ENCODE measurements at places on chromosomes 4 and X. TPM values are rescaled to one million over a fixed set of nuclear protein-coding genes. Genes with fewer than 3 reads are reported as not detected.

EPGN gene
- total RNA-seq: not detected

- no peak for DNase-seq
Observed at GRCh38 chrX:11193035-11193469, 81.9 kb downstream of the HCCS start.

DNA sequence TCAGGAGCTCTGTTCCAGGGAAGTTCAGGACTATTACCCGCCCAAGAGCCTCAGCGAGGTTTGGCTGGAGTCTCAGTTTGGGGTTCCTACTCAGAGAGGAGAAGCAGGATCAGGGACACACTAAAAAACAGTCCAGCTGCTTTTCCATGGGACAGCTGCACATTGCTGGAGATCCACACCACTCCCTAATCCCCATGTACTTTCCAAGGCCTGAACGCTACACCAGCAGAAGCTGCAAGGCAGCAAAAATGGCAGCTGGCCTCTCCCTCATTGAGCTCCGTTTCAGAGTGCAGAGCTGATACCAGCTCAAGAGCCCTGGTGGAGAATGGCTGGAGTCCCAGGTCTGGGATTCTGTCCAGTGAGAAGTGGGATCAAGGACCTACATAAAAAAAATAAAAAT lies 551.2 kb upstream of the PABPC5 start:
- no peak for DNase-seq

DNA sequence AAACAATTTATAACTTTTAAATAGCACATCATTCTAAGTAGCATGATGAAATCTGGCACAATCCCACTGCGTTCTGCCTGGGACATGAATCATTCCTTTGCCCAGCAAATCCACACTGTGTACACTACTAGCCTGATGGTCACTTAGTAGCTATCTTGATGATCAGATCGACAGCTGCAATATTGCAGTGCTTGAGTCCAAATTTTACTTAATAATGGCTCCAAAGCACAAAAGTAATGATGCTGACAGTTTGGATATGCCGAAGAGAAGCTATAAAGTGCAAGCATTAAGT lies 86.6 kb upstream of the NPNT start:
- DNase-seq: no peak

NRK gene
- 8.3 TPM for total RNA-seq

DNA sequence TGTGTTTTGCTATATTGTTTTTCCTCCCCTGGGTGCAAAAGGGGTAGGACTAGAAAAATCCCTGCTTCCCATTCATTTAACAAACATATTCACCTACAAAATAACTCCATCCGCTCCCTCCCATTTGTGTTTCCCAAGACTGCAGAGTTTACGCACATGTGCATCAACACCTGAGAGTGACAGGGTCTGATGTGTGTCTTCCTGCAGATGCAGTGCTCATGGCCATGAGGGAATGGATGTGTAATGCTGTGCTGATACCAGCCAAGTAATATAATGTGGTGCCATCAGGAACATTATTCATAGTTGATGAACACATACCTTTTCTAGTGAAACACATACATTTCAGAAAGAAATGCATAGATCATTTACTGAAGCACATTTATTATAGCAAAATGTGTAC lies 83.2 kb downstream of the CXXC4 start:
- DNase-seq: no peak

DNA sequence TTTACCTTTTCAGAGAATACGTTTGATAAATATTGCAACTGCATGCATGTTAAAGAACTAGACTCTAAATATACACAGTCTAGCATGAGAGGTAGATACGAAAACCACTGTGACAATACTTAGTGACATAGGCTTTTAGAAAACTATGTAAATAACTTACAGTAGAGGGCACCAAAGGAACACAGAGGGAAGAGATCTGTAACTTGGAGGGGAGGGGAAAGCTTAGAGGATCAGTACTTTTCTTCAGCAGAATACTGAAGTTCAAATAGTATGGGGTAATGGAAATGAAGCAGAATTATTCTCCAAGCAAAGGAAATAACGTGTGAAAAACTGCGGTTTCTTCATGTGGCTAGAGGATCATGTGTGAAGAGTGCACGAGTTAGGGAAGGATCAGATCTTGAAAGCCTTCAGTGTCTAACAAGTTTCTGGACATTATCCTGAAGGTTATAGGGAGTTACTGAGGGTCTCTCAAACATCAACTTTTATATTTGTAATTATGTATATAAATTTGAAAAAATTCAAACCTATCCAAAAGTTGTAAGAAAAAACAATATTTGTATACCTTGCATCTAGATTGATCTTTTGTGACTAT lies 264.3 kb downstream of the NPFFR2 start:
- no peak for DNase-seq

NALF2 gene
- 16.1 TPM for total RNA-seq

DNA sequence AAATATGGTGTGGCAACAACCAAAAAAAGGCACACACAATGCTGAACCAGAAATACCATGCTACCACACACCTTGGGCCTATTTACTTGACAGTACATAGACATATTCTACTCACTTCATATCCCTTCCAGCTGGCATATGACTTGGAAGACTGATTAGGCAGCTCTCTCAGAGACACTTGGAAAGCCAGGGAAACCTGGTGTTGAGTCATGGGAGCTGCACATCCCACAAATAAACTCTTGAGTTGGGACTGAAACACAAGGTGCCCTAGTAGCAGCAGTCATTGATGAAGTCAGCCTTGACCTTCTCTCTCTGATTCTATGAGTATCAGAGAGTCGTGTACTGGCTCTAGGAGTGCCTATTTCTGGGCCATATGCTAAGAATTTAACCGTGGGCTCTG lies 776.6 kb upstream of the LCORL start:
- no peak for DNase-seq

DNA sequence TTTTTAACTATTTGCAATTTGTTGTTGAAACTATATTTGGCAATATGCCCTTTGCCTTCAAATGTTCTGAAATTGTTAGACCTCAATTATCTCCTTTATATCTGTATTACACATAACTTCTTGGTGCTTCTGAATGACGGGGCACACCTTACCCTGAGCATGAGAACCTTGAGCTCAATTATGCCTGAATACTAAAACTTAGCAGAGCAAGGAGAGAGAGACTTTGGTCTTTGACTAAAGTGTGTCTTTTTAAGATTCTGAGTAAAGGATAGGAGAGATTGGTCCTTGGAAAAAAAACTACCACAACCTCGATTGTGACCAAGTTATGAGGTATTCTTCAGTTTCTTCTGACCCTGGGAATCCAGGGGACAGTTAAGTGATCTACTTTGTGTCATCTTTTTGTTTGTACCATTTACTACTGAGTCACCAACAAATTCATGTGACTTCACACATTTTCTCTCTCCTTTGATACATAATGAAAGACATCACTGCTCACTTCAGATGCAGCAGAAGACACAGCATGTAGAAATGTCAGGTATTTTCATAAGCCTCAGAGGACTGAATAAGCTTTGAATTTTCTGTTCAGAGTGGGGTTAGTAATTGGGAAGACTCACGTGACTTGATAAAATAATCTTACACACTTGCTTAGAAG lies 51.4 kb downstream of the PTTG2 start:
- DNase-seq: no peak

GPC3 gene
- 71.9 TPM for total RNA-seq

DNA sequence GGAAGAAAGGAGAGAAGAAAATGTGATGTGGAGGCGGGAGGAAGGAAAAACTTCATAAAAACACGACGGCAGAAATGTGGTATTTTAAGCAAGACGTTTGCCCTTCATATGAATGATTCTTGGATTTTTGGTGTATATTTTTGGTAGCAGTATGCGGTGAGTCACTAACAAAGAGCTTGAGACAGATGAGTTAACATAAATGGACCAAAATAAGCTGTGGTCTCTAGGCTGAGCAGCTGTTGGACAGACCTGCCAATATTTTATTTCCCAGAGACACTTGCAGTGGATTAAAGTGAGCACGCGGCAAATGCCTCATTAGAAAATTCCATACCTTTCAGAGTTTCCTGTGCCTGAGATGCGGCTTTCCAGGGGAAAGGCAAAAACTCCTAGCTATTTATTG lies 43.1 kb upstream of the RPS6KA3 start:
- no peak for DNase-seq

SSX2B gene
- total RNA-seq: not detected

- DNase-seq: no peak
Observed at GRCh38 chr4:3235030-3235345, 14.0 kb upstream of the MSANTD1 start.

DNA sequence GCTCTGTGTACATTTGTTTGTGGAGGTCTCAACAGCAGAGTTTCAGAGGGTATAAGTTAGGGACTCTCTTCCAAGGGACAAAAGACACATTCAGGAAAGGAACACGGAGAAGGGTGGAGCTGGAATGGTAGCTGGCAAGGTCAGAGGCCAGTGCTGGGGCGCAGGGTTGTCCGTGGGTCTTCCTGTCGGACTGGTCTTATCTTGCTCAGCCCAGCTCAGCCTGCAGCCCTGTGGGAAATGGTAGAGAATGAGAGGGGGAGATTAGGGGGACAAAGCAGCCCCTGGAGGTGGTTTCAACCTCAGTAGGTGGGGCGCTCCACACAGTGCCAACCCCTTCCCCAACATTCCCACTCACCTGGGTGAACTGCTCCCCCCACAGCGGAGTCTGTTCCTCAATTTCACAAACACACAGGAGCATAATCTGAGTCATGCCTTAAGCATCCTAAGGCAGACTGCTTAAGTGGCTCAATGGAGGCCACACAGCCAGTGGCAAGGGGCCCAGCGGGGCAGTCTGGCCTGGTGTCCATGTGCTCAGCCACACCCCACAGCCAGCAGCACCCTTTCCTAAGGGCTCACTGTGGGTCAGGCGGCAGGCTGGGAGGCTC lies 6.9 kb upstream of the HDAC6 start:
- no peak for DNase-seq

STK32B gene
- 2.6 TPM for total RNA-seq

GRCh38 chr4:173532725-173533511 lies 2.9 kb upstream of the HAND2 start:
- no peak for DNase-seq

GRCh38 chrX:105910563-105911105 lies 88.3 kb downstream of the NRK start:
- DNase-seq: no peak

GRCh38 chr4:8171266-8171665 lies 12.7 kb upstream of the ABLIM2 start:
- DNase-seq: no peak

CXCL13 gene
- total RNA-seq: not detected

- DNase-seq: no peak
Observed at GRCh38 chr4:24896056-24896455, 16.8 kb downstream of the CCDC149 start.

DNA sequence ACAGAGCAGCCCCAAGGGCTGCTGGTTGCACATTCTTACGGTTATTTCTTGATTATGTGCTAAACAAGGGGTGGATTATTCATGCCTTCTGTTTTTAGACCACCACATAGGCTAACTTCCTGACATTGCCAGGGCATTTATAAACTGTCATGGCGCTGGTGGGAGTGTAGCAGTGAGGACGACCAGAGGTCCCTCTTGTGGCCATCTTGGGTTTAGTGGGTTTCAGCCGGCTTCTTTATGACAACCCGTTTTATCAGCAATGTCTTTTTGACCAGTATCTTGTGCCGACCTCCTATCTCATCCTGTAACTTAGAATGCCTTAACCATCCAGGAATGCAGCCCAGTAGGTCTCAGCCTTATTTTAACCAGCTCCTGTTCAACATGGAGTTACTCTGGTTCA lies 212.4 kb upstream of the GRID2 start:
- peak; percentile 7 for DNase-seq

DNA sequence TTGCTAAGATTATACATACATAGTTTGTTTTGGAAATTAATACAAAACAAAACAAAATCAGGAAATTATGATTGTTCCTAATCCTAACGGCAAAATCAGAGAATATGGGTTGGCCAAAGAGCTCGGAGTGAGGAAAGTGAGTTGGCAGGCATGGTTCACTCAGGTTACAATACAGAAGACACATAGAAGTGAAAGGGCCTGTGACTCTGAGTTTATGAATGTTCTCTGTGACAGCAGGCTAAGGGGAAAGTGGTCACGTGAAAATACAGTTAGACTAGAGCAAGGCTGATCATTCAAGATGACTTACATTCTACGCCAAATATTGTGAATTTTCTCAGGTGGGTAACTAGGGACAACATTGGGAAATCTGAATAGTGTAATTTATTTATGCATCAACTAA lies 1001.3 kb downstream of the CCSER1 start:
- no peak for DNase-seq

TMEM31 gene
- not detected for total RNA-seq

DNA sequence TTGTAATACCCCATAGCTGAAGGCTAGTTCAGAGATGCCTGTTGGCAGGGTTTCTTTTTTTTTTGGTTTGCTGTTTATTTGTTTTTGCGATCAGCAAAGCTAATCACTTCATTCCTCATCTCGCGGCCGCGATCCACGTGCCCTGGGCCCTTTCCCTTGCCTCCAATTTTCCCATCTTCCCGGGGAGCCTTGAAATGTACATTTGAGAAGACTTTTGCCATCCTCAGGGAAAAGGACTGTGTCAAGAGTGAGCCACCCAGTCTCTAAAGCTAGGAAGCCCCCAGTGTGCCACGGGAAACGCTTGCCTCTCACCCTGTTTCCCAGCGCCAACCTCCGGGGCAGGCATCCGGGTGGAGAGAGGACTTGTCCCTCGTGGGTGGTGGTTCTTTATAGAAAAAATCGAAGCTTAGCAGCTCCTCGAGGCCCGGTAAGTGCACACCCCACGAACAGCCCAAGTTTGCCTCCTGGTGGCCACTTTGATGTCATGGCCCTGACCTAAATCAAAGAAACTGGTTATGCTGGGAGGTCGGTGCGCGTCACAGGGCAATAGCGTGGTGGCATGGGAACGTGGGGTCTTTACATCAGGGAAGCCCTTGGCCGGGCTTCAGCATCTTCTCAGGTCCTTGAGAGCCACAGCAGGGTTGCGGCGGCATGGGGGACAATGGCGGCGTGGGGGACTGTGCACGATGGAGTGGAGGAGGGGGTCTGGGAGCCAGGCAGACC lies 42.0 kb downstream of the MAP7D3 start:
- no peak for DNase-seq

GRCh38 chr4:165079476-165079875 lies 25.8 kb downstream of the TRIM75 start:
- DNase-seq: no peak

LRAT gene
- 10.6 TPM for total RNA-seq

GRCh38 chrX:19377799-19378198 lies 34.1 kb downstream of the PDHA1 start:
- no peak for DNase-seq

GRCh38 chr4:158192439-158193158 lies 17.7 kb upstream of the TMEM144 start:
- DNase-seq: no peak

KCNIP4 gene
- total RNA-seq: not detected

SMIM10L2A gene
- total RNA-seq: 5.0 TPM

DNA sequence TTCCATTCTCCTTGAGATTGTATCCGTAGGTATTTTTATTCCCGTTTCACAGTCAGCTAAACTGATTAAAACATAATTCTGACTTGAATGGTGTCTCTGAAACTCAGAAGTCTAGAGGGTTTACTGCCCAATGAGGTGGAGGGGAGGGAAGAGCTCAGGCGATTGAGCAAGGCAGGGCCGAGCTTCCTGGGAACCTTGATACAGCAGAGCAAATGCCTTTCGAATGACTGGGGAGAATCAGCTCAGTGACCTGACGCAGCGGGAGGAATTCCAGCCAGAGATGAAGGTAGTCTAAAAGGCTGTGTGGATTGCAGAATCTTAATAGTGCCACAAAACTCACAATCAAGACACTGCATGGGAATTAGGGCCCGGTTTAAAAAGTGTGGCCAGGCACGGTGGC lies 233.6 kb downstream of the EVC2 start:
- DNase-seq: no peak

- no peak for DNase-seq
Observed at GRCh38 chrX:123175366-123176122, 8.5 kb upstream of the GRIA3 start.
